ENCODE measurements at places on chromosomes 5 and 9.

DNA sequence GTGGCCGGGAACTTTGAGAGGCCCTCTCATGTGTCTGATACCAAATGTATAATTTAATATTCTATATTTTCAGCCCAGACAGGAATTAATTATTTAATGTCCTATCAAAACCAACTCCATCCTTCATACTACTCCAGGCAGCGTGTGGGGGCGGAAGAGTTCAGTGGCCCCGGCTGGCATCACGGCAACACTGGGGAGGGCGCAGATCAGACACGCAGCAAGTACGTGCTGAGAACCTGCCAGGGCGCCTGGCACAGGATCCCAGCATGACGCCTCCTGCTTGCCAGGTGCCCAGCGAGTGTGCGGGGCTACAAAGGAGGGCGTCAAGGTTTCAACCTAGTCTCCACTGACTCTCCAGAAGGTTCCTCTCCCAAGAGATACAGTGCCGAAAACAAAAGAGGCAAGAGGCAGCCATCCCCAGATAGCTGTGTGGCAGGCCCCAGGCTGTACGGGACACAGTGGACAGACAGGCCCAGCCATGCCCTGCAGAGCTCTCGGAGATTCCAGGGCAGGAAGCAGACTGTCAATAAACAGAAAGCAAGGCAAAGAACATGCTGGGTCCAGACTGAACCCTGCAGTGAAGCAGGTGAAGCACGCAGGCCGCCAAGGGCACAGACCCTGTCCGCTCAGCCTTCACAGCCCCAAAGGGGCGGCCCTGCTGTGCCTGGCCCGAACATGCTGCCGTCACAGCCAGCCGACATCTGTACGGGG, 110.3 kb downstream of the VAV2 start:
- no peak for DNase-seq

- no peak for DNase-seq
Measured at GRCh38 chr9:7315746-7316145, 483.8 kb downstream of the DMAC1 start.

- DNase-seq, result no peak
Measured at GRCh38 chr5:85843535-85843934, 774.2 kb upstream of the COX7C start.

DNA sequence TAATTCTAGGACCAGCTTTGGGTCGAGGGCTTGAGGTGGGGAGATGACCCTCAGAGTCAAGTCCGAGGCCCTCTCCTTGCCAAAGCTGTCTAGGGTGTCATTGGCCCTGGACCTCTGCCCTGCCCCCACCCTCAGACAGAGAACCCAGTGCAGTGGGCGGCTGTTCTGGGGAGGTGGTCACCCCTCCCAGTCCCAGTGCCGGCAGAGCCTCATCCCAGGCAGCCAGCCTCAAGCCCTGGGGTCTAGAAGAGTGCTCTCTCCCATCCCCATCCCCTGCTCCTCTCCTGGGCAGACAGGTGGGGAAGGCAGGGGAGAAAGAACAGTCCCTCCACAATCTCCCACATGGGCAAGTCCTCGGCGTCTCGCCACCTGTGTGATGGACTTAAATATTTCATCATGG, 7.0 kb downstream of the NTNG2 start:
- no peak for DNase-seq

Data from activated CD4-positive, alpha-beta T cell treated with anti-CD3 and anti-CD28 coated beads, Interleukin-2, amount 50 U/mL, for 16 hours (primary cell).